T-helper 1 cell (primary cell): ENCODE measurements at places on chromosomes 4 and X.

DNA sequence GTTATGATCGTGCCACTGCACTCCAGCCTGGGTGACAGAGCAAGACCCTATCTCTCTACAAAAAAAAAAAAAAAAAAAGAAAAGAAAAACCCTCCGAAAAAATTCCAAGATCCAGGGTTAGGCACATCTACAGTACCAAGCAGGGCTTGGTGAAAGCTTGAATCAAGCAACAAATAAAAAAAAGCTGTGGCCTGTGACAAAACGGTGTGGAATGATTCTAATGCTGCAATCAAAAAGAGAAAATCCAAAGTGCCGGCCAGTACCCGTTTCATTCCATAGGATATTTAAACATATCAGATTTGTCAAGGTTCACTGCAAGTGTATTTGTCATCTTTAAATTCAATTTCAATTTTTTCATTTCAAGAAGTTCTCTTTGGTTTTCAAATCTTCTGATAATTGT, 20.5 kb downstream of the RWDD4 start:
- no peak for DNase-seq

- no peak for DNase-seq
These were observed 736.9 kb upstream of the MAGEB2 start for GRCh38 chrX:29478336-29479069.

DNA sequence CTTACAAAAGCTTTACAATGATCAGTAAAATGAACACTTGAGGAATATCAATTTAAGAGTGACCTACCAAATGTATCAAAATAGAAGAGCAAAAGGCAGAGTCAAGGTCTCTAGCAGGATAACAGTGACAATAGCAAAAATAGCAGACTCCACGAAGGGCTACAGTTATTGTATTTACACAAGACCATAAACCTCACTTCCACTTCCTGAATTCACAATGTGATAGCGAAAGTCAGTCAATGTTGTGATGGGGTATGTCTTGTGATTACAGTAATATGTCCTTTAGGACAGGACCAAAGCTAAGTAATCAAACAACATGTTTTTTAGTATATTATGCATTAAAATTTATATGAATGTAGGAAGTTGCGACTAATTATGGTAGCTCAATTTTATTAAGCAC, 139.6 kb downstream of the IQCM start:
- no peak for DNase-seq

- no peak for DNase-seq
These were observed 68.0 kb downstream of the LHFPL1 start for GRCh38 chrX:112611776-112612175.

- no peak for DNase-seq
These were observed 214.0 kb downstream of the APBB2 start for GRCh38 chr4:41000356-41000755.

DNA sequence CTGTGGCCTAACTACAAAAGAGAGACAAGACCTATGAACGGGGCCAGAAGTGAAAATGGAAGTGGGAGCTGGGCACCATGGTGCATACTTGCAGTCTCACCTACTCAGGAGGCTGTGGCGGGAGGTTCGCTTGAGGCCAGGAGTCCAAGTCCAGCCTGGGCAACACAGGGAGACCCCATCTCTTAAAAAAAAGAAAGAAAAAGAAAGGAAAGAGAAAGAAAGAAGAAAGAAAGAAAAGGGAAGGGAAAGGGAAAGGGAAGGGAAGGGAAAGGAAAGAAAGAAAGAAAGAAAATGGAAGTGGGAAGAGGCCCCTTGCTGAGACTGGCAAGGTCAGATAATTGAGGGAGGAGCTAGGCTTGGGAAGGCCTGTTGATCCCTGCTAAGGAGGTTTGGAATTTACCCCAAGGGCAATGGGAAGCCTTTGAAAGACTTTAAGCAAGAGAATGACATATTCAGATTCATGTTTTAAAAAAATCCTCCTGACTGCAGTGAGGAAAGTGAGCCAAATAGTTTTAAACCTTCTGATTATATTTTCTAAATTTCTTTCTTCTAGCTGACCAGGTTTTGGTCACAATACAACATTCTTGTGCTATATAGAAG, 17.7 kb upstream of the HERC5 start:
- no peak for DNase-seq

DNA sequence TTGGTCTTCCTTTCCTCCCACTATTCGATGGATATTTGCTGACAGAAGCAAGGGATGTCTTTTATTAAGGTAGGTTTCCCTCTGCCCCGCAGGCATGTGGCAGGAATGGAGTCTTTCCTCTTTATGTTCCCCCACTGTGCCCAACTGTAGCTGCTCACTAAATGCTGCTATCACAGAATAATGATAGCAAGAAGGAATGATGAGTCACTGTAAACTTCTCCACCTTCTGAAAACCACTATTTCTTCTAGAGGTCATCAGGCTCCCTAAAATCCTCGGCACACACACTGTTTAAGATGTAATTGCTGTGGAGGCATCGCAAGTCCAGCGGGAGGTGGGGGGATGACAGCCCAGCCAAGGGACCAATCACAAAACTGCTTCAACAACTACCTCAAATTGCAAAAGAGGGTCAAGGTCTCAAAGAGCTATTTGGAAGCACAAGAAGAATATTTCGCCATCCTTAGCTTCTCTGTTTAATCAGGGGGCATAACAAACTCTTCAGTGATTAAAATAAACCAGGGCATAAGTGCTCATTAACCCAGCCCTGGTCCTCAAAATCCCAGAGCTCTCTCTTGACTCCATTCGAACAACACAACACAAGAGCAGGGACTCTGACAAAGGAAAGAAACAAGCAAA, 13.9 kb downstream of the QDPR start:
- DNase-seq, result no peak

DNA sequence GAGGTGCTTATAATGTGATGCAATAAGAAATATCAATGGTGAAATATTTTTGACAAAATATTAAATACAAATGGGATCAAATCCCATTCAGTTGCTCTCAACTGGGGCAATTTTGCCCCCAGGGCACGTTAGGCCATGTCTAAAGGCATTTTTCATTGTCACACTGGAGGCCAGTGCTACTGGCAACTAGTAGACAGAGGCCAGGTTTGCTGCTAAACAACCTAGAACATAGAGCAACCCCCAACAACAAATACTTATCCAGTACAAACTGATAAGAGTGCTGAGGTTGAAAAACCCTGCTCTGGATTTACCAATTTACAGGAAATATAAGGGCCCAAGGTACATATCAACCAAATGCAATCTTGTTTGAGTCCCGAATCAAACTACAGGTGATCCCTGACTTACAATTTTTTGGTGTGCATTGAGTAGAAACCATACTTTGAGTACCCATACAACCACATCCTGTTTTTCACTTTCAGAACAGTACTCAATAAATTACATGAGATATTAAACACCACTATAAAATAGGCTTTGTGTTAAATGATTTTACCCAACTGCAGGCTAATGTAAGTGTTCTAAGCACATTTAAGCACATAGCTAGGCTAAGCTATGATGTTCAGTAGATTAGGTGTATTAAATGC, 237.5 kb downstream of the HNRNPD start:
- DNase-seq, result no peak

DNA sequence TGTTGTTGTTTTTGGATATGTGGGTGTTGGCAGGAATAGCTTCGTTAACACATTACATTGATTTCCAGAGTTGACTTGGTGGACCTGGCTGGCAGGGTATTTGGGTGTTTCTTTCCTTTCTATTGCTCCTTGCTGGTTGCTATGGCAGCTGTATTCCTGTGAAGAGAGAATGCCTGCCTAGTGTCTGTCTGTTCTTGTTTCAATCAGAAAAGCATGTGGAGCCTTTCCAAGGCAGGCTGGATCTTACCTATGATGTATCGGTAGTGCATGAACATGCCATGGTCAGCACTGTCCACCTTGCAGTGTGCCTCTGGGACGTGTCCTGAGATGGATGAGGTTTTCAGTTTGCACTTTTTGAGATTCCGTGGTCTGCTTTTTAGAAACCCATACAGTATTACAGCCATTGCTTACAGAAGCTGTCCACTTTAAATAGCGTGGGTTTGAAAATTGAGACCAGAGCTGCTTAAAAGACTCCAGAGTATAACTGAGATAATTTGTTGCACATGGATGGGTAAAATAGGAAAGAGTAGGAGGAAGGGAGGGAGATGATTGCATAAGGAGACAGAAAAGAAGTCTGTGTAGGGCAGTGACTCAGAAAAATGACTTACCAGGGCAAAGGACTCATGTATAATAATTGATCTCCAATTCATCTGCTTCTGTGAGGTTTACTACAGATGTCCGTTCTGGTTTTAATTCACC, 20.0 kb upstream of the AADAT start:
- DNase-seq, result no peak

GRCh38 chr4:85544751-85545150, 69.8 kb downstream of the ARHGAP24 start:
- no peak for DNase-seq

GRCh38 chr4:26663888-26664287, 80.0 kb downstream of the TBC1D19 start:
- DNase-seq, result no peak

DNA sequence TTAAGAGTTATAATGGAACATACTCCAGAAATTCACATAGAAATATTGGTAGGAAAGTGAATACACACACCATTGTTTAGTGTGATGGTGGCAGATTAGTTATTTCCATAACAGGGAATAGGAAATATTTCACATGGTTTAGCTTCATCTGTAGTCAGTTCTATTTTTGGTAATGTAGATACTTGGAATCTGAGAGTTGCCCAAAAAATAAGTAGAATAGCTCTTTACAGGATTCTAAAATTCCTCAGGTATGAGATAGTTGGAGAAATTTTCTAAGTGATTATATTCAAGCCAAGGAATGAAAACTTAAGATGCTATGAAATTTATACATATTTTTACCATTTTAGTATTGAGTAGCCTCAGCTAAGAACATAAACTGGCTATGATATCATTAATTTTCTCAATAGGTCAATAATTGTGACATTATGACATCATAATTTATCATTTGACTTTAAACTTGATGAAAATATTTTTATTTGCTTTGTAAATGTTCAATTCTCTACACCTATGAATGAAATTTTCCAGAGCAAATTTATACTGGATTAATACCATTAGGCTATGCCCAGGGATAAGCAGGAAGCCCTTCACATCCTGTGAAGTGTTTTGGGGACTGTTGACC, 35.8 kb downstream of the CPEB2 start:
- no peak for DNase-seq

DNA sequence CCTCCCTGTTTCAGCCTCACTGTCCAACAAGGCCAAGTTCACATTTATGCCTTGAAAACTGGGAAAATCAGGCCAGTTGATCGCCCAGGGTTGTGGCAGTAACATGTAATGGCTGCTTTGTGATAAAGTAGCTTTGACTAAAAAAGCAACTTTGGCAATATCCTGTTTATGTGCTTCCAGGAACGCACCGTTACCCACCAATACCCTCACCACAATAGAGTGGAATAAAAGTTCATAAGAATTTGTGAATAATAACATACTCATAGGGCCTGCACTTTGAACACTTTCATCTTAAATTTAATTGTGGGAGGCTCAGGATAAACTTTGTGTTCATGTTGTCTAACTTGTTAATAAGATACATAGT, 80.7 kb upstream of the MAML3 start:
- DNase-seq, result no peak

DNA sequence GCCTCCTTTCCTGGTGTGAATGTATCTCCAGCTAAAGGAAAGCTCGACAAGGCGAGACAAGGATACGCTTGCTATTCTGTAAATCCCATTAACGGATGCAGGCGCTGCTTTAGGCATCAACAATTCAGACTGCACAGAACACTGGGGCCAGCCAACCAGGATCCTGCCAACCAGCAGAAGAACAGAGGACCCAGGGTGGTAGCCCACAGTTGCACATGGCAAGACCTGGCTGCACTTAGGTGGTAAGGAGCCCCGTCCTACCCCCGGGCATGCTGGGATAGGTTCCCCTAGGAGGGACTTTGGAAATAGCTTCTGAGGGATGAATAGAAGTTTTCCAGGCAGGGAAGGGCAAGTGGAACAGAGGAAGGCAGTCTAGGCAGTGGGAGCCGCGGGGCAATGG, 20.7 kb downstream of the PSAPL1 start:
- DNase-seq, result no peak

- no peak for DNase-seq
These were observed 104.9 kb upstream of the SOD3 start for GRCh38 chr4:24690436-24690835.

DNA sequence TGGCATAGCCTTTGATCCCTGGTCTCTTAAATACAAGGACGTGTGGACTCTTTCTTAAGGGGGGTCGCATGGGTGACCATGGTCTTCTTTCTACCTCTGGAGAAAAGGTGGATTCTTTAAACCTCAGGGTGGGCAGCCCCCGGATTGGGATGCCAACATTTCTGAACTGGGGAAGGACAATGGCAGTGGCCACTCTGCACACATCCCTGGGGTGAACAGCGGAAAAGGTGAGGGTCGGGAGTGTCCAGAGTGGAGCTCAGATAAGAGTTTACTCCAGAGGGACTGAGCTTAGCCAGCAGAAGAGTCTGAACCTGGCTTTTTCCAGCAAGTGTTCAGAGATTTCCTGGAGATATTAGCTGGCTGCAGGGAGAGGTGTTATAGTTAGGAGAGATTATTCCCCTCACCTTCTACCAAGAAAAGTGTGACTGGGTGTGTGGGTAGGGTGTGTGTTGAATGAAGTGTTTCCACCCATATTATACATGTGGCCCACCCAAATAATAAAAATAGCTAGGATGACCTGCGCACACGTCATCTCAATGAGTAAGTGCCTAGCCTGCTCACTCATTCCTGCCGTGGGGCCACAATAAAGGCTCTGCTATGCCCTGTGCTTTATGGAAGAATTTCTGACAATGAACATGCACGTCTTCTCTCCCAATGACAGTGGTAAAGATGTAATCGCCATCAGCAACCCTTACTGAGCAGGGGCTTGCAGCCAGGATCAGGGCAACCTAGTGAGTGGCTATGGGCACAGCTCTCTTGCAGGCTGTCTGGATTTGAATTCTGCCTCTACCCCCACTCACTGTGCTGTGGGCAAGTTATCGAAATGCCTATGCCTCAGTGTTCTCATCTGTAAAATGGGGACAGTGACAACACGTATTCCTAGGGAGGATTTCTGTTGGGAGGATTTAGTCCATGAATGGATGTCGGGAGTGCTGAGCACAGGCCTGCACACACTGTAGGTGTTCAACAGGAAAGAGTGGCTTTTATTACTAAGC, 76.6 kb downstream of the SLC2A9 start:
- DNase-seq, result no peak

GRCh38 chrX:133042260-133042659, 54.6 kb downstream of the USP26 start:
- no peak for DNase-seq

DNA sequence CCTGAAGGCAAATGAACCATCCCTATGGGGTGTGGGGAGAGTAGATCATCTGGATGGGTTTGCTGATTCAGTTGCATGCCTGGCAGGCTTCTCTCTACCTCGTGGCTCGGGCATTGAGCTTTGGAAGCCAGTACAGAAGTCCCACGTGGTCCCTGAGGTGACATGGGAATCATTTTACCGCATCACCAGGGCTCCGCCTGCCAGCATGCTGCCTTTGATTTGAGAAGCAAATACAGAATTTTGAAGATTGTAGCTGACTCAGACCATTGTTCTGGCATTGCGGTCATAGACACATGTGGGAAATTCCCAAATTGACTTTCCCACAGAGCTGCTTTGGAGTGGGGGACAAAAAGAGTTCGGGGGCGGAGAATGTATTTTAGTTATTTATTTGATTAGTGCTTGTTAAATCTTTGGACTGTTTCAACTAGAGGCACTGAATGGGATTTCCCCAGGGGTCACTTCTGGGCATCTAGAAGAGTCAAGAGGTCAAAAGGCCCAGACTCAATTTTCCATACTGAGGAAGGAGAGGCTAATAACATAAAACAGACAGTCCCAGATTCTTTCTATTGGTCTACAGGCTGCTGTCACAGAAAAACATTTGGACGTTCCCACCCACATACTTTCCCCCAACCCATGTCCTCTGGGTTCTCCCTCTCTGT, 79.3 kb downstream of the NHSL2 start:
- no peak for DNase-seq
